ENCODE measurements at places on chromosomes 4 and X.

DNA sequence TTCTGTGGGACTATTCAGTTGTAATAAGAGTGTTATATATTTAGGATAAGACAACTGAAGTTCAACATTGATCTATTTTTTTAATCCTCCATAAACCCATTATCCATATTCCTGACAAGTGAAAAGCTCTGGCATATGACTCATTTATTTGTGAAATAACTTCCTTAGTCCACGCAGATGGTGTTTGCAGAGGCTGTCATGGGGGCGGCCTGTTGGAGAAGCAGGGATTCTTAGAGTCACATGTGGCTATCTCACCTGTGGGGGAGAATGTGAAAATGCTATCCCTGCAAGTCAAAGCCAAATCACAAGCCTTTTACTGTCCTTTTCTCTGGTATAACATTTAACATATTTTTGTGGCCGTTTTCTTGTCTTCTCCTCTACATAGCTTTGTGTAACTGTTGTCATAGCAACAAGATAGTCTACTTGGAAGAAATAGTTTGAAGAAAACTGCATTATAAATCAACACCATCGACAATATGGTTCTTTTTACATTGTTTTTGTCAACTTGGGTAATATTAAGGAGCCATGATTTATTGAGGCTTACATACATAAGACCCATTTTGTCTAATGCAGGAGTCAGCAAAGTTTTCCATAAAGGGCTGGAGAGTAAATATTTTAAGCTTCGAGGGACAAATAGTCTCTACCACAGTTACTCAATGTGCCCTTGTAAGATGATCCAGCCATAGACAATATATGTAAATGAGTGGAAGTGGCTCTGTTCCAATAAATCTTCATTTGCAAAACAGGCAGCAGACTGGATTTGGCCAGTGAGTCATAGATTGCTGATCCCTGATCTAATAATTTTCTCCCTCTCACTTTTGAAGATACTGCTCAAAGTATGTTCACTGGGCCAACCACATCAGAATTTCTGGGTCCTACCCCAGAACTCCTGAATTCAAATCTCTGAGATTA lies 395.0 kb downstream of the DTHD1 start:
- no peak for DNase-seq

DNA sequence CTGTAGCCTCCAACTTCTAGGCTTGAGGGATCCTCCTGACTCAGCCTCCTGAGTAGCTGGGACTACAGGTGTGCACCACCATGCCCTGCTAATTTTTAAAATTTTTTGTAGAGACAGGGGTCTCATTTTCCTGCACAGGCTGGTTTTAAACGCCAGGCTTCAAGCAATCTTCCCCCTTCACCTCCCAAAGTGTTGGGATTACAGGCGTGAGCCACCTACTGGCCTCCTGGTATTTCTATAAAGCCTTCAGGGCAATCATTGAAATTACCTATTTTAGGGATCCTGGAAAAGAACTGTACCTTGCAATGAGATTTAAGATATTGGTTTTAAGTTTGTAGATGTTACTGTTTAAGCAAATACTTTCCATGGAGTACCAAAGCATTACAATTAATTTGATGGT lies 13.5 kb upstream of the PLS3 start:
- no peak for DNase-seq

DNA sequence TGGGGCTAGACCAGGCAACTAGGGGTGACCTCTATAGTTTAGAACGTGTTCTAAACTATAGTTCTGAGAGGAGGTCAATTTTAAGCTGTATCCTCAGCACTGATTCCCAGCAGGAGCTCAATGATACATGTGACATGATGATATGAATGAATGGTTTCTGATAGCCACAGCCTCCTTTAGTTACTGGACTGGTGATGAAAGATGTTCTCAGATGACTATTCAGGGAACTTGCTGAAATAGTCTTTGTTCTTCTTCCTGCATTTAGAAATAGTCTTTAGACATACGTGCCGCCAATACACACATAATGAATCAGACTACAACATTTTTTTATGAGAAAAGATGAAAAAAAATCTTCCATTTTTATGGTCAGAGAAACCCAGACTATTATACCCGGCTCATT lies 116.3 kb upstream of the TMEM150C start:
- DNase-seq = peak; percentile 45

- DNase-seq = peak; percentile 26
These were observed 216.4 kb downstream of the CHIC2 start for GRCh38 chr4:53847965-53848364.

DNA sequence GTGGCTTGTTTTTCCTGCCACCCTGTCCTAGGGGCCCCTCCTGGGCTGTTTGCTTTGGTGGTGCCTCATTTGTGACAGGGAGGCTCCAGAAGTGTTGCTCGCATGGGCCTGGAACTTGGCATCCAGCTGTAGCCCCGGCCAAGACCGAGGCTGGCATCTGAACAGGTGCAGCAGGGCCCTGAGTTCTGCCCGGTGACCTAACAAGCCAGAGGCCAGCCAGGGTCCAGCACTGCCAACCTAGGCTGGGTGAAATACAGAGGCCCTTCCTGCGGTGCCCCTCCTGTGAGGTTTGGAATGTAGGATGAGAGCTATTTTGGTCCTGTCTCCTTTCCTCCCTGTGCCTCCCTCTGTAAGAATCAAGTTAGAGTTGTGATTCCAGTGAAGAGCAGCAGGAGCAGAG lies 58.5 kb downstream of the STARD8 start:
- no peak for DNase-seq

GRCh38 chr4:183220236-183220635 lies 99.8 kb downstream of the CLDN22 start:
- no peak for DNase-seq

GRCh38 chr4:121448231-121448630 lies 67.4 kb upstream of the QRFPR start:
- no peak for DNase-seq

- DNase-seq = peak; percentile 93
These were observed 18.9 kb upstream of the CXCL8 start for GRCh38 chr4:73721435-73721834.

GRCh38 chr4:86664959-86665358 lies 70.8 kb downstream of the PTPN13 start:
- peak; percentile 74 for DNase-seq

- DNase-seq = no peak
These were observed 19.5 kb downstream of the RGS12 start for GRCh38 chr4:3312362-3312761.

- DNase-seq = no peak
These were observed 68.7 kb upstream of the SPRY1 start for GRCh38 chr4:123327846-123328429.

GRCh38 chrX:155592331-155592730 lies 20.4 kb downstream of the TMLHE start:
- DNase-seq = no peak

Data from amniotic epithelial cell (primary cell).